ENCODE measurements at places on chromosomes 13 and 19. TPM values are rescaled to one million over a fixed set of nuclear protein-coding genes. Genes with fewer than 3 reads are reported as not detected.

DNA sequence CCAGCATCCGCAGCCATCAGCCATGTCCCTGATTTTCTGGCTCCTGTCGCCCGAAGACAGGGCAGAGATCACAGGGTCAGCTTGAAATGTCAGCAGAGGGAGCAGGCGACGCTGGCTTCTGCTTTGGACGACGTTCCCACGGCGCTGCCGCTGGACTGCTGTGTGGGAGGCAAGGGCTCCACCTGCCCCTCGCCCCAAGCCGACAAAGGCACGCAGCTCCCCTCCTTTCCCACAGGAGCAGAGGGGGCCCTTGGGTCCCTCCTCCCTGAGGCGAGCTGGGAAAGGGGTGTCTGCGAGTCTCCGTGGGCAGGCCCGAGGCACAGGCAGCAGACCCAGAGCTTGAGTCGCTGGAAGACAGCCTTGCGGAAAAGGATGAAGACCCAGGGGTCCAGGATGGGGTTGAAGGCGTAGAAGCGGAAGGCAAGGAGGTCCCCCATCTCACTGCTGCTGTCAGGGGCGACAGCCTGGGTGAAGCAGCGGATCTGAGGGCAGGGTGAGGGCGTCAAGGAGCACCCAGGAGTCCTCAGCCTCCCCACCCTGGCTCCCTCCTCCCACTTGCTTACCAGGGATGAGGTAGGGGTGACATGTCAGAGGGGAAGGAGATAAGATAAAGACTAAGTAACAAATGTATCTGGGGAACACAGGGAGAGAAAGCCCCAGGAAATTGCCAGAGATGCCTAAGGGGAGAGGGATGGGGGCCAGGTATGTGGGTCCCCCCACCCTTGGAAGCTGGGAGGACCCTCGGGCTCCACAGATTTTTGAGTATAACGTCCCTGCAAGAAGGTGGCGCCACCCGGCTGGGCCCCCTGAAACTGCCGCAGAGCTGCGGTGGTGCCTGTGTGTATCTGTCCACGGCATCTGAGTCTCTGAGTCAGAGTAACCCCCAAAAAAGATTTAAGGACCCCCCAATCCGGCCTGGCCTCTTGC is 3.4 kb downstream of the PTGIR start:
- DNase-seq, result no peak

- no peak for DNase-seq
These were observed 1.5 kb downstream of the ZIC5 start for GRCh38 chr13:99969919-99970650.

DNA sequence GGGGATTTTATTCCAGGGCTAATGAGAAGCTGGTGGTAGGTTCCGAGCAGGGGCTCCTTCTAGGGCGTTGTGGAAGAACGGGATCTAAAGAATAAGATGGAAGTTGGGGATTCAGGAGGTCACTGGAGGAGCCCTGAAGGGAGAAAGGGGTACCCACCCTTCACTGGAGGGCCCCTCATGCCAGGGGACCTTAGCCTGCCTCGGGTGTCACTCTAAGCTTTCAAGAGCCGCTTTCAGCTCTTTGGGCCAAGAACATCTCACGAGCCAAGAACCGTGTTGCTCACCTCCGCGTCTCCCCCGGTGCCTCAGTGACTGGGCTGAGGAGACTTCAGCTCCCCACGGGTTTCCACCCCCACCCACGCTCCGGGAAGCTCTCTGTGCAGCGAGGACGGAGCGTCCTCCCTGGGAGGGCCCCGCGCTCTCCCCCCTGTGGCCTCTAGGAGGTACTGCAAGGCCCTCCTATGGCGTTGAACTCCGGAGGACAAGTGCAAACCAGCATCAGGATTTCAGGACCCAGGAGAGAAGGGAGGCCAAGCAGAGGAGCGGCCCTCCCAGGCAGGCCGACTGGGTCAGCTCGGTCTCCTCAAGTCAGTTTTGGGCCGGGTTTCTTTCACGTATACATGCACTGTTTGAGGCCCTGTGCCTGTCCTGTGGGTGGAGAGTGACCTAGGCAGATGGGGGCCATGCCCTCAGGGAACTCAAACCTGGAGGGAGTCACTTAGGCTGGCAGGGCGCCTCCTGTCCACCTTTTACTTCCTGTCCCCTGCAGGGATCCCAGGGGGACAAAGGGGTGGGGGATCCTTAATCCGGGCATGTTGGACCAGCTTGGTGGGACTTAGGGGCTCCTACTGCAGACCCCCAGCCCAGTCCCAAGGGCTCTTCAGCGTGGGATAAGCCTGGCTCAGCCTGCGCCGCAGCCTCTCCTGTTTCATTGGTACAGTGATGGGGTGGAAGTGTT is 5.1 kb upstream of the KRTDAP start:
- no peak for DNase-seq

GRCh38 chr19:16378291-16378889 is 53.8 kb downstream of the KLF2 start:
- no peak for DNase-seq

DNA sequence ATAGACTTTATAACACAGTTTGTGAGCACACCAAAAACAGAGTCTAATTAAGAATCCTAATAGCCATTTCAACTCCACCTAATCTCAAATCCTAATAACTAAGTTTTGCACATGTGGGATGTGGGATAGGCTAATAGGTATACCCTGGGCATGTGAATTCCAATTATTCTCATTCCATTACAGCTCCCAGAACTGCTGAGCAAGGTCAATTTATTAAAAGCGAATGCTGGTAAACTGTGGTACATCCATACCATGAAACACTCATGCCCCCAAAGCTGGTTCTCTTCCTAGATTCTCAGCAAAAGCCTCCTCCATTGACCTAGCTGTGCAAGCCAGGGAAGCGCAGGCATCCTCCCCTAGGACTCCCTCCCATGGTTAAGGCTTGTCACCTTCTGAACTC is 113.8 kb downstream of the USP12 start:
- no peak for DNase-seq

DNA sequence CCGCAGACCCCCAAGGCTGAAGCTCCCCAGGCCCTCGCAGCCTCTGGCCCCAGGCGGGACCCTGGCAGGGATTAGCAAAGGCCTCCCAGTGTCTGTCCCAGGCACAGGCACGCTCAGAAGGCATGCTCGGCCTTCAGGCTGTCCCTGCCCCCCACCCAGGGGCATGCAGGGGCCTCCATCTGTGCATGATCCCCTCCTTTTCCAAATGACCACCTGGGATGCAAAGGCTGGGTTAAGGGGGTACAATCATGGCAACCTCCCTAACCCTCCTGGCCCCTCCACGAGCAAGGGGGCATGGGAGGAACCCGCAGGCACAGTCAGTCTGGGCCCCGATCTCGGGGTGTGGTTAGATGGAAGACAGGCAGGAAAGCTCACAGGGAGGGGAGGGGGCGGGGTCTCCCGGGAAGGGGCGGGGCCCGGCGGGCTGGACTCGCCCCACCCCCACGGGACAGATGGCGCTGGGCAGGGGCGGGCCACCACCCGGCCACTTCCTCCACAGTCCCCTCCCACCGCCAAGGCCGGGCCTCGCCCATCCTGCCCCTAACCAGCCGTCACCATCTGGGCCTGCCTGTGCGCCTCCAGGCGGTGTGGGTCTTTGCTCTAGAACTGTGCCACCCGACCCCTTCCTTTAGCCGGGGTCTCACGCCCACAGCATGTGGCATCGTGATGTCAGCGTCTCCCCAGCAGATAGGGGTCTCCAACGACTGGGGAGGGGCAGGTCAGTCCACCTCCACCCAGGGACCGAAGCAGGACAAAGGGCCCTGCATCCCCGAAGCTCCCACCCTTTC is 7.0 kb upstream of the REXO1 start:
- DNase-seq, result no peak

- DNase-seq, result no peak
These were observed 46.8 kb downstream of the MIPEP start for GRCh38 chr13:23842406-23842805.

GRCh38 chr13:48819376-48819775 is 156.3 kb upstream of the FNDC3A start:
- no peak for DNase-seq

GRCh38 chr13:110154410-110154933 is 152.5 kb downstream of the COL4A1 start:
- no peak for DNase-seq

DNA sequence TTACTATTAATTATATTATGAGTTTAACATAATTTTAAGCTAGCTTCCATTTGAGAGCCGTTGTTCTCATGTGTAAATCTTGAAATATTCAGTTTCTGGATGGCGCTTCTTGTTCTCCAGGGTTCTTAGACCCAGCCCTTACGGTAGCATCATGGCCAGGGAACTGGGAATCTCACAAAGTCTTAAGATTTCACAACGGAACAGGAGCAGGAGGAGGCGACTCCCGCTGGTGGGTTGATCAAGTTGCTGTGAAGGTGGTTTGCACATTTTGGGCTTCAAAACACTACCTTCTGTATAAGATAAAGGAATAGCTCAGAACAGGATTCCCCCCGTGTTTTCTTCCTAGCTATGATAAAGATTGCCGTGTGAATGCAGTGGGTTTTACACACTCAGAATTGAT is 2.8 kb downstream of the NAXD start:
- DNase-seq, result no peak

DNA sequence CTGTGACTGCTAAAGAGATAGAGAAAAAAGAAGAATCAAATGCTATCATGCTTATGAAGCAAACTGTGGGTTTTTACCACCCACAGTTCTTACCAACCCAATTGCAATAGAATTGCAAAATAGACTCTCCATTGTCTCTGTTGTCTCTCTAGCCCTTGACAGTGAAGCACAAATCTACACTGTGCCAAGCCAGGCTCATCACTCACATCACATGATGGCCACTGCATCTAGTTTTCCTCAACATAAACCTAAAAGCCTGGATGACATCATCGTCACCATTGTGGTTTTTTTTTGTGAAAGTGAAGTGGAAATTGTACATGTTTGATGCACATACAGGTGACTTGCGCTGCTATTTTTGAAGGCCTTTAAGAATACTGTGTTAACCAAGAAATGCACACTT is 56.1 kb downstream of the KL start:
- DNase-seq, result no peak

DNA sequence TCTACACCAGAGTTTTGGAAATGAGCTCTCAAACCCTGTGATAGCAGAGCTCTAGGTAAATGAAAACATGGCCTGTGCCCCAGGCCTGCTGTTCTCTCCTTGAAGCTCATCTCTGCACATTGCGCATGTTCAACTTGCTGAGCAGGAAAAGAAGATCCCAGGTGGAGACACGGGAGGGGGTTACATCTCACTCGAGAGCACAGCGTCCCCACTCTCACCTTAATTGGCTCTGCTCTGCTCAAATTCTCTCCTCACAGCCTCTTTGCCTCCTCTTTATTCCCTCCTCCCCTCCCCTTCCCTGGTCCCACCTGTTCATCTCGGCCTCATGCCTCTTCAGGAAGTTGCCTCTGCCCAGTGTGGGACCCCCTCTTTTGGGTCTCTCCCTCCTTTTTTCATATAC is 44.7 kb downstream of the RGCC start:
- no peak for DNase-seq

GRCh38 chr13:112729408-112729807 is 39.6 kb downstream of the ATP11A start:
- DNase-seq, result no peak

GRCh38 chr13:113083402-113084061 is 22.1 kb upstream of the F7 start:
- peak; percentile 81 for DNase-seq

DNA sequence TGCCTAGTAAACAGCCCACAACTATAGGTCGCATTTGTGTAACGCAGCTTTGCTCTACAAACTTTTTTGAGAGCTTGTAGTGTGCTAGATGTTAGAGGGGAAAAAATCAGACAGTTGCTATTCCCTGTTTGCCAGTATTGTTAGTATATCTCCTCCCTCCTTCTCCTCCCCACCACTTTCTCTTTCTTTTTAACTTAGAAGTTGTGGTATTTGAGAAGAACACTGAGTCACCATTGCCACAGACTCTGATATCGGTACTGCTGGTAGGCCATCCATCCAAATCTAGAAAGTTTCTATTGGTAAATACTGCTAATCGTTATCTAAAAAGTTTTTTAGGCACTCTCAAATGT is 666 bp downstream of the POMP start:
- no peak for DNase-seq

GRCh38 chr19:53076984-53077383 is 26.2 kb downstream of the ZNF160 start:
- no peak for DNase-seq

GRCh38 chr19:40174092-40174491 is 17.1 kb upstream of the MAP3K10 start:
- DNase-seq, result no peak

- peak; percentile 34 for DNase-seq
These were observed 303.6 kb upstream of the ZNF507 start for GRCh38 chr19:32041681-32042292.

The IRGC gene
- polyA plus RNA-seq, result not detected

The WDR88 gene
- polyA plus RNA-seq, result 0.56 TPM

The TDRD12 gene
- 0.63 TPM for polyA plus RNA-seq

The SBK2 gene
- 3.1 TPM for polyA plus RNA-seq

The NKPD1 gene
- polyA plus RNA-seq, result 0.34 TPM

The SEMA6B gene
- 44.3 TPM for polyA plus RNA-seq

The FAM83E gene
- polyA plus RNA-seq, result not detected

The FOSB gene
- polyA plus RNA-seq, result 41.0 TPM

The MAU2 gene
- 51.7 TPM for polyA plus RNA-seq

The LRG1 gene
- polyA plus RNA-seq, result 0.49 TPM

The ZNF135 gene
- polyA plus RNA-seq, result 12.5 TPM
